Endodermal cell (in vitro differentiated cells): ENCODE measurements at places on chromosomes 12 and 14. TPM values are rescaled to one million over a fixed set of nuclear protein-coding genes. Genes with fewer than 3 reads are reported as not detected.
A peak's percentile ranks its signal among the peaks of the same experiment; 100 is the strongest.

Gene TAS2R14
- 1.3 to 2.0 TPM (median 2.0 TPM) in 3 replicates for total RNA-seq

GRCh38 chr14:32354716-32355115, 25.6 kb downstream of the AKAP6 start:
- H3K36me3 ChIP-seq: no peaks in the 10 kb centered on the region
- no peaks in the 10 kb centered on the region for H3K4me1 ChIP-seq
- no peaks in the 10 kb centered on the region for H3K27me3 ChIP-seq

- DNase-seq: peak; percentile 4
- H3K27ac ChIP-seq: no peak overlapping the region
- no peak overlapping the region for H3K4me3 ChIP-seq
- no peaks in the 10 kb centered on the region for H3K4me1 ChIP-seq
- no peaks in the 10 kb centered on the region for H3K27me3 ChIP-seq
- H3K36me3 ChIP-seq: no peaks in the 10 kb centered on the region
Measured at GRCh38 chr14:76280221-76280620, 95.7 kb upstream of the ESRRB start.

Gene DDIT3
- total RNA-seq: 6.9 to 31.6 TPM (median 9.9 TPM) in 3 replicates

DNA sequence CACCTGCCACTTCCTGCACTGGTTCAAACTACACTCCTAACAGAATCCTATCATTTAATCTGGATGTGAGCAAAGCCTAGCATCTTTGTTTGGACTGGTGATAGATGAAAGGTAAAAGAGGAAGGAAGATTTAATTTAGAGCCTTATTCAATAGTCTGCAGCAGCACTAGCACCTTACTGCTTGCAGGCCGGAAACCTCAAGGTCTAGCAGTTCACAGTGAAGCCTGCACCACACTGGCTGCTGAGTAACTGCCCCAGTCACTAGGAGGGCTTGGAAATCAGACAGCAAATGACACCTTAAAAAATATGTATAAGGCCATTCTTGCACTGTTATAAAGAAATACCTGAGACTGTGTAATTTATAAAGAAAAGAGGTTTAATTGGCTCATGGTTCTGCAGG, 358.0 kb downstream of the DAD1 start:
- no peaks in the 10 kb centered on the region for H3K36me3 ChIP-seq
- no peak overlapping the region for H3K27ac ChIP-seq

DNA sequence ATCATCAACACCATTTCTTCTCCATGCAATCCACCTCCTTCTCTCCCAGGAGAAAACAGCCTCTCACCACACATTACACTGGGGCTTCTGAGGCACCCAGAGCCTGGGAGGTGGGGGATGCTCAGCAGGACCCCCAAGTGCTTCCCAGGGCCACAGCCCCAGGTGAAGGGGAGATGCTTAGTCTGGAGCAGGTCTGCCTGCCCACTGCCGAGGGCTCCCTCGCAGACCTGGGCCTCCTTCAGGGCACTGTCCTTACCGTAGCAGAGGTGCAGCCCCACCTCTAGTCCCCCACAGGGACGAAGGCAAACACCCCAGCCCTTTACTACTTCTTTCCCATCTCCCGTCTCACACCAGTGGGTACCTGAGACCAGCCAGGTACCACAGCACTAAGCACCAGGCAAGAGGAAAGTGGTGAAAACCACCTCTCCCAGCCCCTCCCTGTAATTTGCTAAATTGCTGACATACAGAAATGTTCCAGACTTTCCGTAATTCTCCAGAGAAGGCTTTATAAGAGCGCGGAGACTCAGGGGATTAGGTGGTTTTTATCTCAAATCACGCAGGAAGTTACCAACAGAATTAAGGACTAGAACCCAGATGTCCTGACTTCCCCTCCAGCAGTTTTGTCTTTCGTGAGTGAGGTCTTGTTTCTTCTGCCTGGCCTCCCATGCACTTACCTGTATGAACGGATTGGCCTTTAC, 59.0 kb downstream of the PLEKHG3 start:
- H3K27me3 ChIP-seq: no peaks in the 10 kb centered on the region
- H3K4me3 ChIP-seq: no peak overlapping the region
- peaks cover 24% of the 10 kb centered on the region for H3K4me1 ChIP-seq
- no peaks in the 10 kb centered on the region for H3K36me3 ChIP-seq
- DNase-seq: no peak
